ENCODE measurements at places on chromosomes 4 and X. TPM values are rescaled to one million over a fixed set of nuclear protein-coding genes. Genes with fewer than 3 reads are reported as not detected.

The INTU gene
- 5.9 TPM for total RNA-seq

The CXCL13 gene
- 2.2 TPM for total RNA-seq

DNA sequence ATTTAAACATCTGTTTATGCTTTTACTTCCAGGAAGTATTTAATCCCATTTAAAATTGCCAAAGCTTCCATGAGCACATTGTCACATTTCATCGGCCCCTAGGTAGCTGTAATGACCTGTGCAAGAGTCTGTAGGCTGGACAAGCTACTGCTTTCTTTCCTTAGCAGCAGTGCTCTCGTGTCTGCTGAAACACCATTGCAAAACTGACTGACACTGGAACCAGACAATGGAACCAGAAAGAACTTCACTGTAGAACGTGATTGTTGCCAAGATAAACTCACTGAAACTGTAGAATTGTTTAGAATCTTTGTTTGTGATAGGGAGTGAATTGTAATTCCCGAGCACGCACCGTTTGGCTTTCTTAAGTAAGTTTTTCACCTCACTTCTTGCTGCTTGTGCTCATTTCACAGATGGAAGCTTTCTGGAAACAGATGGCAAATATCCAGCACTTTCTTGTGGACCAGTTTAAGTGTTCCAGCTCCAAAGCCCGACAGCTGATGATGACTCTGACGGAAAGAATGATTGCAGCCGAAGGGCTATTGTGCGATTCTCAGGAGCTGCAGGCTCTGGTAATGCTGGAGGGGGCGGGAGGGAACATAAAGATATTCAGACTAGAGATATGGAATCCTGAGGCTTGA is 36.9 kb downstream of the EVC start:
- H3K36me3 ChIP-seq: peaks cover 63% of the 10 kb centered on the region
- H3K4me3 ChIP-seq: no peak overlapping the region
- H3K4me1 ChIP-seq: no peaks in the 10 kb centered on the region
- no peak overlapping the region for H3K27ac ChIP-seq
- DNase-seq: no peak
- H3K27me3 ChIP-seq: no peaks in the 10 kb centered on the region

DNA sequence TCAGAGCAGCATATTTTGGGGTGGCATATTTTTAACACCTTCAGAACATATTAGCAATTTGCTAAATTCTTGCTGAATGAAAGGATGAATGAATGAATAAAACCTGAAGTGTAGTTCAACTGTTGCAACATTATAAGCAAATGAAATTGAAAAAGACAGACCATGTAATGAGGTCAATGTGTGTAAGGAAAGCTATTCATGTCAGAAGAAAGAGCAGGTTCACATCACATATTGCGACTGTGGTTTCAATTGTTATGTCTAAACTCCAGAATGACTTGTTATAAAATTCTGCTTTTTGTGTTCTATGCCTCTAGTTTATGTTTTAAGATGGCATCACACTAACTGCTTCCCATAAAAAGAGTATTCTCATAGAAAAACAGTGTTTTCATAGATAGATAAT is 32.9 kb upstream of the DSPP start:
- H3K4me1 ChIP-seq: no peaks in the 10 kb centered on the region
- no peaks in the 10 kb centered on the region for H3K36me3 ChIP-seq
- no peak overlapping the region for H3K4me3 ChIP-seq
- no peak overlapping the region for H3K27ac ChIP-seq

- no peaks in the 10 kb centered on the region for H3K27me3 ChIP-seq
- DNase-seq: no peak
- no peak overlapping the region for H3K27ac ChIP-seq
- H3K36me3 ChIP-seq: no peaks in the 10 kb centered on the region
Observed at GRCh38 chrX:8663325-8663724, 68.6 kb downstream of the ANOS1 start.

DNA sequence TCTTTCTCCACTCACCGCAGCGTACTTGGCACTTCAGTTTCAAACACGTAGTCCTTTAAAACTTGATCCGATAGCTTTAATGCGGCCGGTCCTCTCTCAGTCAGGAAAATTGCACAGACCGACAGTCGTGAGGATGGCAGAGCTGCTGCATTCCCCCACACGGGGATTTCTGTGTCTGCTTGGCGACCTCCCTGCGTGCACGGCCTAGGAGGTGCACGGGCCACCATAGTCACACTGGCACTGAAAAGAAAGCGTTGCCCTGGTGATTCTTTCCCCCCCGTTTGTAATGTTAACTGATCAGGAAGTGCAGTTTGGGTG is 10.3 kb downstream of the AKAP17A start:
- H3K27me3 ChIP-seq: no peaks in the 10 kb centered on the region
- H3K4me1 ChIP-seq: no peaks in the 10 kb centered on the region
- no peak overlapping the region for H3K4me3 ChIP-seq
- H3K27ac ChIP-seq: no peak overlapping the region
- peaks cover 44% of the 10 kb centered on the region for H3K36me3 ChIP-seq
- DNase-seq: no peak

- no peak overlapping the region for H3K4me3 ChIP-seq
- no peaks in the 10 kb centered on the region for H3K27me3 ChIP-seq
- H3K36me3 ChIP-seq: no peaks in the 10 kb centered on the region
- no peak overlapping the region for H3K27ac ChIP-seq
- H3K4me1 ChIP-seq: no peaks in the 10 kb centered on the region
Observed at GRCh38 chr4:41683326-41683725, 65.2 kb downstream of the PHOX2B start.

The MAGEB17 gene
- total RNA-seq: not detected

GRCh38 chrX:133913658-133914388 is 71.6 kb downstream of the GPC3 start:
- no peaks in the 10 kb centered on the region for H3K4me1 ChIP-seq
- no peak overlapping the region for H3K4me3 ChIP-seq
- no peak for DNase-seq
- H3K27me3 ChIP-seq: peaks cover 3% of the 10 kb centered on the region
- H3K36me3 ChIP-seq: no peaks in the 10 kb centered on the region

The TMEM144 gene
- total RNA-seq: 12.2 TPM

All from esophagus squamous epithelium (tissue), 5 donors.